Stimulated activated CD8-positive, alpha-beta memory T cell treated with anti-CD3 and anti-CD28 coated beads, Interleukin-12 subunit alpha, Interleukin-12 subunit beta, amount 100 ng/mL, for 1 hour (primary cell): ENCODE measurements at places on chromosomes 3 and 15.

- DNase-seq: no peak
Observed at GRCh38 chr3:195182470-195182795, 88.5 kb downstream of the XXYLT1 start.

DNA sequence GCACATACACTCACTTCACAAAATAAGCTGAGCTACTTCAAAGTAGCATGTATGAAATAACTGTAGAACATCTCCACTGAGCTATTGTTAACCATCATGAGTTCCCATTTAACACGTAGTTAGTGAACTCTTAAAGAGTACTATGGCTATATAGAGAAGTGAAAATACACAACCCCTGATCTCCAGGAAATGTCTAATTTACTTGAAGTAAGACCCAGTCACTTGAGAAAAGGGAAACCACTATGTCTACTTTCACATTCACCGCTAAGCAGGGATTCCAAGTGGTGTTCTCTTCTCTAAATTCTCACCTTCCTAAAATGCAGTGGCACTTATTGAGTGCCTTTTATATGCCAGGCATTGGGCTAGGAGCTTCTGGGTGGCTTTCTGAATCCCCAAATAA, 35.0 kb upstream of the COLQ start:
- no peak for DNase-seq

GRCh38 chr15:98324341-98324970, 323.9 kb upstream of the IGF1R start:
- no peak for DNase-seq

GRCh38 chr3:145307272-145307671, 853.7 kb downstream of the PLOD2 start:
- no peak for DNase-seq

DNA sequence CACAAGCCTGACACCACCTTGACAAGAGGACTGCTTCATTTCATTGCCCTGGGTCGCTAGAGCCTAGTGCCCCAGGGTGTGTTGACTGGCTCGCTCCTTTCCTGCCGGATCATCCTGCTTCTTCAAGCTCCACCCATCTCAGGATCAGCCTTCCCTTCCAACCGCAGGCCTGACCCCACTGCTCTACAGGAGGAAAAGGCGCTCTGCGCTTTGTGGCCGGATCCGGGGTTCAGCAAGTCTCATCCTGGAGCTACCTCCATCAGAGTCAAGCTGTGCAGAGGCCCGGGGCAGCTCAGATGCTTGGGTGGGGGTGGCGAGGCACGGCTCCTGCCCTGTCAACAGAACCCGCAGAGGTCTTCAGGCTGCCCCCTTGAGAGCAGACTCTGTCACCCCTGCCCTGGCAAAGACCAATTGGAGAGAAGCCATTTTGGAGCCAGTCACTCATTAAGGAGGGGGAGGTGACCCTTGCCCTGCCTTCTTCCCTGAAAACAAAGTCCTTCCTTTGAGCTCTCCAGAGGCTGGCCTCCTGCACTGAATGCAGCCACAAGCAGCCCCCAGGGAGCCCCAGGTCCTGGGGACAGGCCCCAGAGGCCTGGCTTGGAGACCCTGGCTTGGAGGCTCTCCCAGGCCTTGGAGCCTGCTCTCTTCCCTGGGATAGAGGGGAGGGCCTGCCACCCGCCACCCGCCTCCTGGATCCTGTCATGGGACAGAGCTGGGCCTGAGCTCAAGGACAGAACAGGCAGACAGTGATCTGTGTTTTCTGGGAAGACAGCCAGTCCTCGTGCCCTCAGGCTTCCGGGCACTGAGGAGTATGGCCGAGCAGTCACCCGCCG, 80.3 kb downstream of the CPN2 start:
- no peak for DNase-seq

- no peak for DNase-seq
Observed at GRCh38 chr3:150691414-150692040, 12.2 kb downstream of the ERICH6 start.

DNA sequence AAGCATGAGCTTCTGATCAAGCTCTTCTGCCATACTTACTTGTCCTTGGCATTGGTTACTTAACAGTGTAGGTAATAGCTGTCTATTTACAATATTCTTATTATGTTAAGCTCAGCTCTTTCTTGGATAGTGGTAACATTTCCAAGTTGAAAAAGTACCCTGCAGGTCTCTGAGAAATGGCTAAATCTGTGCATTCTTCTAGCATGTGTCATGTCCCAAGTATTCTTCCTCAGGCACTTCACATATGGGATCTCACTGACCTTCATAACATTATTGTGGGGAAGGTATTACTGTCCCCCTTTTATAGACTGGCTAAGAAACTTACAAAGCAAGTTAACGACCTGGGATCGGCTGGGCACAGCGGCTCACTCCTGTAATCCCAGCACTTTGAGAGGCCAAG, 236.1 kb downstream of the RORA start:
- no peak for DNase-seq

GRCh38 chr3:108301695-108302404, 5.5 kb downstream of the HHLA2 start:
- DNase-seq: no peak

DNA sequence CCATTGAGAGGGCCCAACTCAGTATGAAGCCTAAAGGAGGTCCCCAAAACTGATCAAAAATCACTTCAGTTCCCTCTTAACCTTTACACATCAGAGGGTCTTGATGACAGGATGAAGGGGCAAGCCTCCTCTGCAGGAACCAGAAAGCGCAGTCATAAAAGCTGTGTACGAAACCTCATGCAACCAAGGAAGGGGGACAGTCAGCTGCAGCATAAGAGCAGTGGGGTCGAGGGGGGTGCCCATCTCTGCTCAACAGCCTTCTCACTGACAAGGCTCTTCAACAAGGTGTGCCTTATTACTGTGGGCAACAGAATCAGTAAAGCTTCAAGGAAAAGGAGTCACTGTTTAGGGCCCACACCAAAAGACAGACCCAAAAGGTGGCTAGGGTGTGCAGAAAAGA, 3.9 kb downstream of the POC1A start:
- no peak for DNase-seq

GRCh38 chr3:31974471-31974870, 6.6 kb downstream of the OSBPL10 start:
- DNase-seq: no peak

- no peak for DNase-seq
Observed at GRCh38 chr15:95196176-95196915, 965.0 kb downstream of the MCTP2 start.
